ENCODE measurements at places on chromosomes 3 and 15.

GRCh38 chr3:5317557-5317956, 130.1 kb downstream of the EDEM1 start:
- DNase-seq, result no peak

DNA sequence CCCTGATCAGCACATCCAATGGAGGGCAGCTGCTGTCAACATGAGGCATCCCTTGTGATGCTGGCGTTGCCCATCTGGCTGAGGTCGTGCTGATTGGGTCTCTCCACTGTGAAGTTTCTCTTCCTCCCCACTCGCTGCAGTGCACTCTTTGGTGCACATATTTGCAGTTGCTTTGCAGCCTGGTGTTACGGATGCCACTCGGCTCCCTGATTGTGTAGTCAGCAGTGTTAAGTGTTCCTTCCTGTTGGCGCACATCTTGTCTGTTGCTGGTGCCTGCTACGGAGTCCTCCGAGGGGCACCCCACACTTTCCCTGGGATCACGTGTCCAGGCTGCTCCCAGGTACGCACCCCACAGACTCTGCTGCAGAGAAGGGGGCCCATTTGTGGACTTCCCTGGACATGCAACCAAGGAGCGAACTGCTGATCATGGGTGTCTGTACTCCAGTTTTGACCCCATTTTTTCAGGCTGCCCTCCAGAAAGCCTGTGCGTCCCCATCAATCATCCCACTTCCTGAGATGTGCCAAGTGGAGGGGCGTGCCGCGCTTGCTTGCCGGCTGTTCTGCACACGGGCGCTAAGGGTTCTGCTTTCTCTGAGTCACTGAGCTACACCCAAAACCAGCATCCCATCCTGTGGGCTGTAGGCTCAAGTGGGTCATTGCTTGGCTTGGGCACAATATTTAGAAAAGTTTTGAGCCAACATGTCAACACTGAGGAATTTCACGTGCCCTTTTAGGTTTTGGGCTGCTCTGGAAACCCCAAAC, 98.6 kb downstream of the FBLN2 start:
- no peak for DNase-seq

GRCh38 chr3:64494526-64494925, 193.3 kb downstream of the ADAMTS9 start:
- DNase-seq, result no peak

- no peak for DNase-seq
These were observed 68.3 kb upstream of the GLCE start for GRCh38 chr15:69092159-69092558.

GRCh38 chr15:66957431-66957720, 108.0 kb upstream of the SMAD3 start:
- DNase-seq, result no peak

GRCh38 chr3:71843071-71843470, 58.1 kb upstream of the PROK2 start:
- no peak for DNase-seq

Measured in stimulated activated CD4-positive, alpha-beta T cell treated with anti-CD3 and anti-CD28 coated beads, TNF-alpha, amount 100 ng/mL, for 24 hours (primary cell).